Astrocyte of the cerebellum (primary cell): ENCODE measurements at places on chromosomes 4 and X.
A peak's percentile ranks its signal among the peaks of the same experiment; 100 is the strongest.

DNA sequence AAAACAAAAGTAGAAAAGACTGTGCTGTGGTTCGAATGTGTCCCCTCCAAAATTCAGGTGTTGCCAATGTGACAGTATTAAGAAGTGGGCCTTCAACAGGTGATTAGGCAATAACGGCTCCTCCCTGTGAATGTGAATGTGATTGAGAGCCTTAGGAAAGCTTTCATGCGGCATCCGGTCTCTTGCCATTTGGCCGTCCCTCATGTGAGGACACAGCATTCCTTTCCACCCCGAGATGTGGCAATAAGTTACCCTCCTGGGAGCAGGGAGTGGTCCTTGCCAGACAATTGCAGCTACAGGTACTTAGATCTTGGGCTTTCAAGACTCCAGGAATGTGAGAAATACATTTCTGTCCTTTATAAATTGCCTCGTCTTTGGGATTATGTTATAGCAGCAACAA lies 129.3 kb downstream of the CPEB2 start:
- no peak for DNase-seq

DNA sequence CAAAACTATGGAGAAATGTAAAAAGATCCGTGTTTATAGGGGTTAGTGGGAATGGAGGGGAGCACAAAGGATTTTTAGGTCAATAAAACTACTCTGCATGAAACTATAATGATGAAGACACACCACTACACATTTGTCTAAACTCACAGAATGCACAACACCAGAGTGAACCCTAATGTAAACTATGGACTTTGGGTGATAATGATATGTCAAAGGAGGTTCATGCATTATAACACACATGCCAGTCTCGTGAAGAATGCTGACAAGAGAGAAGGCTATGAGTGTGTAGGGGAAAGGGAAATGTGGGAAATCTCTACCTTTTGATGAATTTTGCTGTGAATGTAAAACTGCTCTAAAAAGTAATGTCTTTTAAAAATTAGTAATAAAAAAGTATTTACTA lies 183.3 kb downstream of the MAB21L2 start:
- no peak for DNase-seq

GRCh38 chr4:184845367-184846021 lies 19.7 kb upstream of the ACSL1 start:
- peak; percentile 18 for DNase-seq

DNA sequence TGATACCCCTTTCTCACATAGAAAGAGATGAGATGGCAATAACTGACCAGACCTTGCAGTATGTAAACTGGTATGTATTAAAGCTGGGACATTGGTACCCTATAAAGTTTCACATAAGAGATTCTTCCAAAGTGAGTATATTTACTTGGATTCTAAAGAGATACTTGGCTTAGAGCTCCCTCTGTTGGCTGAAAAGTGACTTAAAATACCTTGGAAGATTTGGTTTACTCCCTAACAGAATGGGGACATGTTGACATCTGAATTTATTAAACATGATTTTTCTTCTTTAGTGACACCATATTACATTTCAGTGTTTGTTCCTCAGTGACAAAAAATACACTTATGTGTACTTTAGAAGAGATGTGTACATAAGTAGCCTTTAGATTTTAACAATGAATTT lies 47.9 kb upstream of the RGN start:
- peak; percentile 59 for DNase-seq

DNA sequence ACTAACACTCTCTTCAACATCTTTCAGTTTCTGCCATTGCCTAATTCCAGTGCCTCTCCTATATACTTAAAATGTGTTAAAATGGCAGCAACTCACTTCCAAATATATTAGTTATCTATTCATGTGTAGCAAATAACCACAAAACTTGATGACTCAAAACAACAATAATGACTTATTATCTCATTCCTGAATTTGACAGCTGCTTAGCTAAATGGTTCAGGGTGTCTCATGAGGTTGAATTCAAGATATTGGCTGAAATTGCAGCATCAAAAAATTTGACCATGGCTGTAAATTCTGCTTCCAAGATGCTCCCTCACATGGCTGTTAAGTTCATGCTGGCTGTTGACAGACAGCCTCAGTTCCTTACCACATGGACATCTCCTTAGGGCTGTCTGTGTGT lies 25.3 kb downstream of the PITX2 start:
- no peak for DNase-seq

DNA sequence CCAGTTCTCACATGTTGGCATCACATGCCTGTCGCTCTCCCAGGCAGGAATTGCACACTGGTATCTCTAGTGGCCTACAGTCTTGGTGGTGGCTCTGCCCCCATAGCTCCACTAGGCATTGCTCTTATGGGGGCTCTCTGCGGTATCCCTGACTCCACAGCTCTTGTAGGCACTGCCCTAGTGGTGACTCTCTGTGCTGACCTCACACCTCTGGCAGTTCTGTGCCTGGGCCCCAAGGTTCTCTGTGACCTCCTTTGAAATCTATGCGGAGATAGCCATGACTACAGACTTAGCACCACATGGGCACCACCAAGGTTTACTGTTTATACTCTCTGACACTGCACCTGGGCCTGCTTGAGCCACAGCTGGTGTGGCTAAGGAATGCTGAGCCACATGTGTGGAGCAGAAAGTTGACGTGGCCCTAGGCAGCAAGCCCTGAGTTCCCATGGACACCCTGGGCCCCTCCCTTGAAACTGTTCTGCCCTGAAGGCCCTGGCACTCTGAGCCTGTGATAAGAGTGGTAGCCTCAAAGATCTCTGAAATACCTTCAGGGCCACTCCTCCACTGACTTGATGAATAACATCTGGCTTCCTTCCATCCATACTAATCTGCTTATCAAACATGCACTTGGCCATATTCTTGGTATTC lies 8.0 kb downstream of the SLC9B1 start:
- DNase-seq: peak; percentile 2

GRCh38 chrX:68307769-68308168 lies 125.5 kb downstream of the OPHN1 start:
- DNase-seq: peak; percentile 83

GRCh38 chrX:3262901-3263300 lies 83.6 kb downstream of the MXRA5 start:
- peak; percentile 79 for DNase-seq
